ENCODE measurements at places on chromosomes 12 and 14.

DNA sequence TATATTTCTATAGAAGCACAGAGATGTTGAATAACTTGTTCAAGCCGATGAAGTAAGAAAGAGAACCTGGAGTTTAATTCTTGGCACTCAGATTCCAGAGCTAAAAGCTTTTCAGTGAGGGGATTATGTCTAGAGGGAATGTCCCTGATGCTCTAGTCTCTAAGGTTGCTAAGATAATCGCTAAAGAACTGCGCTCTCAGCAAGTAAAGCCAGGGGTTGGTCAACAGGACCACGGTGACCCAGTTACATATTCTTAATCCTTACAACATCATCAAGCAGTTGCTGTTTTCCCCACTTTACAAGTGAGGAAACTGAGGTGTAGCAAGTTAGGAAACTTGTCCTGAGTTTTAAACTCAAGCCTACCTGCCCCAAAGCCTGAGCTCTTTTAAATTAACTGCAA lies 110.8 kb downstream of the DAD1 start:
- DNase-seq, result no peak

DNA sequence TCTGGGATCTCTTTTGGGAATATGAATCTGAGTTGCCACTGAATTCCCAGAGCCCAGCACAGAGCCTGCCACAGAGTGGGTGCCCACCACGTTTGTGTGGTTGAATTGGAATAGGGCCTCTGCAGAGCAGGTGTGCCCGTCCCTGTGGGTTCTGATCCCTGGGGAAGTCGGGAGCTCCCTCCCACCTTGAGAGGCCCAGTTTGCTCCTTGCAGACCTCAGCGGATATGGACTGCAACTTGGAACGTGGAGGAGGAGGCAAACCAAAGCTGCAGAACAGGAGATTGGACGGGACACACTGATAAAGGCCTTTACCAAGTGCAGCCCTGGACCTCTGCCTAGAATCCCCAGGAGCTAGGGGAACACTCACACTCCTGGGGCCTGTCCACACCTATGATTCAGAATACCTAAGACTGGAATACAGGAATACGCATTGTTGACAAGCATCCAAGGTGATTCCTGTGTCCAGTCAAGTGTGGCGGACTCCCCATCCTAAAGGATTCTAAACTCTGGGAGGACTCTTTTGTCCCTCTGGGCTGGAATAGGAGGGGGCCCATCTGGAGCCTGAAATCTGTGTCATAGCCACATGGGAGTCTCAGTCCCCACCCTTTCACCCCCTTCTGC lies 2.4 kb downstream of the KRT76 start:
- DNase-seq, result no peak

- no peak for DNase-seq
These were observed 505 bp upstream of the BCDIN3D start for GRCh38 chr12:49843411-49843810.

DNA sequence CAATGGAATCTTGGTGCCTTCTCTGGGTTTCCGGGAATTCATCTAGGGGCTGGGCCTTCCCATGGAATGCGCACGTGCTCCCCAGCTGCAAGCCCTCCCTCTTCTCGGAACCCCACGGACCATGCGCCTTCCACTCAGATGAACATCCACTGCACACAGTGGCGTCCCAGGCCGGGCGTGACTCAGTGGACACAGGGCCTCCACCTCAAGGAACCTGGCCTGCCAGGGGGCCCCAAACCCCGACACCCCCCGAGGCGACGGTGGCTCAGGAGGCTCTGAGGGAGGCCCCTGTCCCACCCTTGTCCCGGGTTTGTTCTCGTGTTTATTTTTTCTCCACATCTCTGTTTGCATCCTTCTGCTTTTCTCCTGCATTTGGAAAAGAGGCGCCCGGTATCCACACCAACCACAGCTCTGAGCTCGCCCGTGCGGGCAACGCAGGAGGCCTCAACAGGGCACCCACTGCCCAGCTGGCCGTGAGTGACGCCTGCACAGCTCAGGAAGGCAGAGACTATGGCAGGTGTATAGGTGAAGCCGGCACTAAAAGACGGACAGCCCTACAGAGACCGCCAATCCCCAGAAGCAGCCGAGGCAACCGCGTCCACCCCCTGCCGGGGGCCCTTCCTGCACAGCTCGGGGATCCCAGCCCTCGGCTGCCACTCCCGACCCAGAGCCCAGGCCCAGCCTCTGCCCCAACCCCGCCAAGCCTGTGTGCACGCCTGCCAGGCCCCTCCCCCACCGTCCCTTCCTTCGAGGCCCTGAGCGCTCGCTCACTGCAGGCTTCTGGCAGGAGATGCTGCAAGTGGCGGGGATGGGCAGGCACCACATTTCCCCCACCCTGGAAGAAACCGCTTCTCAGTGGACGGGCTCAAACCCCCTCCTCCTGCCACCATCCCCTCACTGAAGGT lies 23.8 kb upstream of the GALNT9 start:
- no peak for DNase-seq

GRCh38 chr12:75103822-75104221 lies 105.8 kb downstream of the KCNC2 start:
- DNase-seq, result no peak

DNA sequence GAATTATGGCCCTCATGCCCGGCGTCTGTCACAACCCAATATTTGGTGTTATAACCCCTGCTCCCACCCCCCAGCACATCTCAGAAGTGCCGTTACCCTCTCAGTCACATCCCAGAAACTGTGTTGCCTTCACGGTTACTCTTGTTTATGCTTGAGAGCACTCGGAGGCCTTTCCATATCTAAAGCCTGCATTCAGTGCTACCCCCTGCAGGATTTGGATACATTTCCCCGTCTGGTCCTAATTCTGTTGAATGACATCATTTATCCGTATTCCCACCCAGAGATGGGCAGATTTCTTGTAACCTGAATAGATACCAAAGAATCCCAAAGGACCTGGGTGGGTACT lies 19.1 kb upstream of the FOS start:
- no peak for DNase-seq

- no peak for DNase-seq
These were observed 50.4 kb downstream of the STAB2 start for GRCh38 chr12:103637429-103637828.
